ENCODE measurements at places on chromosomes 4 and X.

GRCh38 chr4:162274354-162274753 lies 110.6 kb upstream of the FSTL5 start:
- DNase-seq, result peak; percentile 42

DNA sequence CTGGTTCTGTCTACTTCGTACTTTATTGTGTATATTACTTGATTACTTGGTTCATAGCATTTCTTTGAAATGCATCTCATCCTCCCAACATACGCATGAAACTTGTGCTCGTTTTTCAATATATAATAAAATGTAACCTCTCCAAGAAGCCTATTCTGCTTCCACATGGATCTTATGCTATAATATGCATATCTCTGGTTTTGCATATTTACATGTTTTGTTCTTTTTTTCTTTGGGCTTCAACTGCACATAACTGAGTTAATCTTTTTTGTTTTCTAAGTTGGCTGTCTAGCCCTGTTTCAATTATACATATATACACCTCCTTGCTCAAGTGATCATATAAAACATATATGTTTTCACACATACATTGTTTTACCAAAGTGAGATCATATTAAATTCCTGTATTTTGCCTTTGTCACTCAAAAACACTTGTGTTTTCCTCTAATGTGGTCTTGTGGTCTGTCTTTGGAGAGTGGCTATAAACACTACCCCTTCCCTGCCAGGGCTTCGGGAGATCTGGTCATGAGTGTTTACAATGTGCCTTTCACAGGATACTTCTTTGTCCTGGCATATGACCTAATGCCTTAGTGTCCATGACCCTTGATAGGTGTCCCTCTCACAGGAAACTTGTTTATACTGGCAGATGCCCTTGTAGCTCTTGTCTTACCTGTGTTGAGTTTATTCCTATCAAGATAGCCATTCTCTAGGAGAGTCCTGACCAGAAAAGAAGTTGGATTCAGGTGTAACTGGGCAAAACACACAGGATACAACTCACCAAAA lies 17.6 kb downstream of the USP53 start:
- DNase-seq, result no peak

GRCh38 chr4:38815885-38816782 lies 11.5 kb upstream of the TLR1 start:
- DNase-seq, result peak; percentile 3

GRCh38 chr4:38233727-38234480 lies 273.7 kb downstream of the PTTG2 start:
- no peak for DNase-seq

GRCh38 chr4:47483745-47484144 lies 1.3 kb upstream of the ATP10D start:
- DNase-seq, result no peak

DNA sequence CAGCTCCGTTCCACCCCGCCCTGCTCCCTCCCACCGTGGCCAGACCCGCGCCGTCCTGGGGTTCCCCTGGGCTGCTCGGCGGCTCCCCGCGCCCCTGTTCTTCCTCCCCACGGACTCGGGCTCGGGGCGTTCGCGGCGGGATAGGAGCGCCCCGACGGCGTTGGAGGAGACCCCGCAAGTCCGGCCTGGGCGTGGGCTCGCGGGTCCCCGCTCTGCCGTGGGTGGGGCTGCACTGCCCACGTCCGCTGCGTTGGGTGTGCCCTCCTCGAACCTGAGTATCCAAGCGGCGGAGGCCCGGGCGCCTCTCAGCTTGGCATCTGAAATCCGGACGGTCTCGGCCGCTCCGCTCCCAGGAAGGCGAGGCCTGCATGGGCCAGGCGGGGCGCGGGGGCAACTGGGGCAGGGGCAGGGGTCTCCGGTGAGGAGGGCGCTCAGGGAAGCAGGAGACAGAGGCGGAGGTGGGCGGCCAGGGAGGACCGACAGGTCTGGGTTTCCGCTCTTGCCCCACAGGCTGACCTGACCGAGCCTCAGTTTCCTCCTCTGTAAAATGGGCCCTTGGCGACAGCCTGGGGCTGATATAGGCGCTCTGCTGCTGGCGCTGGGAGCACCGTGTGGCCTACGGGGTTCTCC lies 12.0 kb upstream of the NAT8L start:
- DNase-seq, result no peak

- DNase-seq, result no peak
These were observed 18.8 kb upstream of the RPS6KA3 start for GRCh38 chrX:20285511-20285910.

DNA sequence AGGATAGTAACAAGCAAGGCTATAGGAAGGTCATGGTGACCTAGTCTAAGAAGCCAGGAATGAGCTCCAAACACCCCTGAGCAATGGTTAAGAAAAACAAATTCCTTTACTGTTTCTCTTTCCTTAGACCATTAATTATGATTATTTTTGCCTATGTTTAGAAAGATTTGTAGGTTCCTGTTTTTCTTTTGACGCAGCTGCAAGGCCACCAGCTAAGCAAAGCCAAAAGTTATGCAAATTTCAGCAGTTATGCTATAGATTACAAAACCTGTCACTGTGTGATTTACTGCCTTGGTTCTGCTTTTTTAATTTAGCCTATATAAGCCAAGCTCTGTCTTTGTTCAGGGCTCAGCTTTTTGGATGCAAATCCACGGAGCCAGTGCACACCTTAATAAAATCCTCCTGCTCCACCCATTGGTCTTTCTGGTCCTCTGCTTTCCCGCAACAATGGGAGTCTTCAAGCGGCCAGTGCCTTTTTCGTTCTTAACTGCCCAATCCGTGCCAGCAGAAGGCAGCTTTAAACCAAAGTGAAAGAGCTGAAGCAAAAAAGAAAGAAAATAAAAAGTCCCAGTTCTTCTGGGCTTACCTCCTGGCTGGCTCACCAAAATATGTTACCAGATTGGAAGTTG lies 1.4 kb upstream of the CEP135 start:
- peak; percentile 68 for DNase-seq

All from SIG-M5 (cell line).